ENCODE measurements at places on chromosomes 1 and 21. TPM values are rescaled to one million over a fixed set of nuclear protein-coding genes. Genes with fewer than 3 reads are reported as not detected.

- peak; percentile 95 for DNase-seq
Observed at GRCh38 chr1:63522891-63523728, at the start of the genes EFCAB7 and ITGB3BP. Gene EFCAB7, plus strand, starts transcription at chr1:63523525. Its CDS starts 2,048 bp downstream, at chr1:63525573. Gene ITGB3BP, minus strand, starts transcription at chr1:63523225. Its CDS starts 92 bp downstream, at chr1:63523133.

CRYAA gene
- not detected for total RNA-seq

GRCh38 chr1:27603681-27604578 is at the start of gene AHDC1:
Gene AHDC1, minus strand, starts transcription at chr1:27604144. Its CDS starts 52,029 bp downstream, at chr1:27552115.
- DNase-seq, result peak; percentile 92

DNA sequence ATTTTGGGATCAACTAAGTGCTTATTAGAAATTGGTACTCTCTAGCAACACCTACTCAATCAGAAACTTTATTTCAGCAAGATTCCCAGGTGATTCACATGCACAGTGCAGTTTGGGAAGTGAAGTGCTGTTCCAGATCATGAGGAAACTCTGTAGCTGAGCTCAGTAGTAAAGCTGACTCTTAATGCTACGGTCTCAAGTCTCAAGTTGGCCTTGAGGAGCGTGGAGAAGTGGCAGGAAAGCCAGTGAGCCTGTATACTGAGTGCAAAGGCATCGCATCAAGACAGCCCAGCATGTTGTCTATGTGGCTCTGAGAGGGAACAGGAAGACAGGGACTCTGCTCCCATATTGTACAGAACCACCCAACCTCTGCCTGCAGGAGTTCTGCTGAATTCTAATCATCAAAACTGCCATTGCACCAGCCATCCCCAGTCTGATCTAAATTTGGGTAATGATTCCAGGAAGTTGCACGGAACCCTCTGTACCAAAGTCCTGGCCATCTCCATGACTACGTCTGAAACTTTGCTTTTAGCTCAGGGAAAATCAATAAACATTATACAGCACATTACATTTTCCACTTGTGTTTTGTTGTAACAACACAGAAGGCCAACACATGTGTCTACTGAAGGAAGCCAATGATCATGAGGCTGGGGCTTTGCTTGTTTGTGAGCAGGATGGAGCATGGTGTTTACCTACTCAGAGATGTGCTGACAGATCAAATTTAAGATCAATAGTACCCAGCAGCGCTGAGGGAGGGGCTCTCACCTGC is 105.1 kb upstream of the TLR5 start:
- DNase-seq, result no peak

DNA sequence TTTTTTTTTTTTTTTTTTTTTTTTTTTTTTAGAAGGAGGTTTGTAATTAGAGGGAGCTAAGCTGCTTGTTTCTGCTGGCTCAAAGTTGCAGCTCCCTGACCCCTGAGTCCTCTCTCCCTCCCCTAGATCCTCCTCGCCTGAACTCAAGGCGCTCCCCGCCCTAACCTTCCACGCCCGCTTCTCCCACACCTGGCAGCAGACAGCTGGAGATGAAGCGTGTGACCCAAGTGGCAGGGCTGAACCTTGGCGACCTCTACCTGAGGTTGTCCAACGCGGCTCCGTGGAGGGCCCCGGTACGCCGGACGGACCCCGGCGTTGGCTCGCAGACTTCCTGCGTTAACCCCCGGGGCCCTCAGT is 795 bp downstream of the NGF start:
- DNase-seq, result no peak

- DNase-seq, result no peak
Observed at GRCh38 chr1:219820551-219820950, 107.8 kb downstream of the SLC30A10 start.

GRCh38 chr1:9321480-9321849 is 28.8 kb downstream of the SPSB1 start:
- no peak for DNase-seq

ZNF648 gene
- not detected for total RNA-seq

DNA sequence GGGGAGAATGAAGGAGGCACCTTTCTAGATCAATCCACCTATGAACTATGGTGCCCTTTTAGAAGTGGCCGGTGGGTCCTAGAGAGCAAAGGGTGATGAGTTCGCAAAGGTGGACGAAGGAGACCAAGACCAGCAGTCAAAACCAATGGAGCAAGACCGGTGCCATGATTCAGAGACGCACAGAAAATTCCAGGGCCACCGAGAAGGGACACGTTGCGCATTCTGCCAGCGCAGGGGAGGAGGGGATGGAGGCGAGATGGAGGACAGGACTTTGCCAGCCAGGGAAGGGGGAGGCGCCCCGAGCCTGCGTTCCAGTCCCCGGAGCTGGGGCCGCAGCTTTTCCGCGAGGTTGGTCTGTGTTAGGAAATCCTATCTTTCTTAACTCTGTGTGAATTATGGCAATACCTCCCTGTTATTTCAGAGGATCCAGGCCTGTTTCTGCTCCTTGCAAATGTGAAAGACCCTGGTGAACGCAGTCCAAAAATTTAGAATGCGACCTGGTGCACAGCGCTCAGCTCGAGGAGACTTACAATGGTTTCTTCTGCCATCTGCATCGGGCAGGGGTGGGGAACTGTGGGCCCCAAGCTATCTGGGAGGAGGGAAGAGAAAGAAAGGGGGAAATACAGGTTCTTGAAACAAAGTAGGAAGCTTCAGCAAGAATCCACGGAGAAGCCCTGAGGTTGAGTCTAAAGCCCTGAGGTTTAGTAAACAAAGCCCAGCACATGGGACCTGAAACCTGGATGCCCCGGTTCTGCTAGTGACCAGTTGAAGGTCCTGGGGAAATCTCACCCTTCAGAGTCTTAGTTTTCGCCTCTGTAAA is 129.4 kb downstream of the MRPS6 start:
- DNase-seq, result no peak

NBPF10 gene
- 1.1 TPM for total RNA-seq

GRCh38 chr1:66774438-66774837 is 22.2 kb downstream of the DYNLT5 start:
- peak; percentile 30 for DNase-seq

- no peak for DNase-seq
Observed at GRCh38 chr1:54883349-54884102, 3.5 kb downstream of the DHCR24 start.

PGLYRP3 gene
- not detected for total RNA-seq

CACNA1S gene
- total RNA-seq, result 57.2 TPM

ZNF697 gene
- 2.7 TPM for total RNA-seq

- DNase-seq, result no peak
Observed at GRCh38 chr1:12167493-12168429, 970 bp downstream of the TNFRSF1B start.

DNA sequence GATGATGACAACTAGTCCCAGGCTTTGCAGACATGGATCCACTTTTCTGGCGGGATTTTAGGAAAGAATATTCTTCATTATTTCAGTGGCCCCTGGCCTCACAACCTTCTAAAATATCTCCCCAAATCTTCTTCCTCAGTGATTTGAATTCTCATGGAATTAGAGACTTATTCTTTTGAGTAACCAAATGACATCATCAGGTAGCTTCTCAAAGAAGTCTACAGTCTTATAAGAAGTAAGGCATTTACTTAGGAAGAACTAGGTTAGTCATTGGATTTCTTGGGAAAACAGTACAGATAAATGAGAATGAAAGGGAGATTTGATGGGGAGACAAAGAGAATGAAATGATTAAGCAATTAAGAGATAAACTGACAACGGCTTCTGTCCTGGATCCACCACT is 201.1 kb upstream of the PROX1 start:
- no peak for DNase-seq

GRCh38 chr1:160488347-160489058 is 34.6 kb downstream of the SLAMF6 start:
- DNase-seq, result no peak

DNA sequence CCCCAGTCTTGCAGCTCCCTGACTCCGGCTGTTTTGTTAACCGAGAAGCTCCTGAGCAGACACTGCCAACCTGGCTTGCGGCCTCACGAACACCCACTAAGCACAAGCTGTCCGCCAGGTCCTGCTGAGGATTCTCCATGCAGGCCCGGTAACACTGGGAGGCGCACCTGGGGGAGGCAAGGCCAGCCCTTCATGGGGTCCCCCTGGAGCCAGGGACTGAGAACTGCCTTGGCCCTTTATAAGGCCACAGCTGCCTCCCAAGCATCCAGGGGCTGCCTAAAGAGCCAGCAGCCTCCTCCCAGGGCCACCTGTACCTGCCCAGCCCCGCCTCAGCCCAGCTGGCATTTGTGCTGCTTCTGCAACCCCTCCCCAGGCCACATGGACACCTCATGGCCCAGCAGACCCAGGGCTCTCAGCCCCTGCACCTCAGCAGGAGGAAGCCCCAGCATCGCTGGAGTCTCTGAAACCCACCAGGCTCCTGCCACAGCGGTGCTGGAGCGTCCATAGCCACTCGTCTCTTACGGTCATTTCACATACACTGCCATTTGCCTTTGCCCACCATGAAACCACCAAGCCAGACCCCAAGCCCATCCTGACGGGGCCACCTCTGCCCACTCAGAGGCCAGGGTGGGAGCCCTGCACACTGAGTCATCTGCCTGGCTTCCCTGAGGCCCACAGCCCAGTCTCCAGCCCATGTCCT is 82.5 kb downstream of the NPHP4 start:
- DNase-seq, result no peak

SMYD3 gene
- total RNA-seq, result 15.9 TPM

DNA sequence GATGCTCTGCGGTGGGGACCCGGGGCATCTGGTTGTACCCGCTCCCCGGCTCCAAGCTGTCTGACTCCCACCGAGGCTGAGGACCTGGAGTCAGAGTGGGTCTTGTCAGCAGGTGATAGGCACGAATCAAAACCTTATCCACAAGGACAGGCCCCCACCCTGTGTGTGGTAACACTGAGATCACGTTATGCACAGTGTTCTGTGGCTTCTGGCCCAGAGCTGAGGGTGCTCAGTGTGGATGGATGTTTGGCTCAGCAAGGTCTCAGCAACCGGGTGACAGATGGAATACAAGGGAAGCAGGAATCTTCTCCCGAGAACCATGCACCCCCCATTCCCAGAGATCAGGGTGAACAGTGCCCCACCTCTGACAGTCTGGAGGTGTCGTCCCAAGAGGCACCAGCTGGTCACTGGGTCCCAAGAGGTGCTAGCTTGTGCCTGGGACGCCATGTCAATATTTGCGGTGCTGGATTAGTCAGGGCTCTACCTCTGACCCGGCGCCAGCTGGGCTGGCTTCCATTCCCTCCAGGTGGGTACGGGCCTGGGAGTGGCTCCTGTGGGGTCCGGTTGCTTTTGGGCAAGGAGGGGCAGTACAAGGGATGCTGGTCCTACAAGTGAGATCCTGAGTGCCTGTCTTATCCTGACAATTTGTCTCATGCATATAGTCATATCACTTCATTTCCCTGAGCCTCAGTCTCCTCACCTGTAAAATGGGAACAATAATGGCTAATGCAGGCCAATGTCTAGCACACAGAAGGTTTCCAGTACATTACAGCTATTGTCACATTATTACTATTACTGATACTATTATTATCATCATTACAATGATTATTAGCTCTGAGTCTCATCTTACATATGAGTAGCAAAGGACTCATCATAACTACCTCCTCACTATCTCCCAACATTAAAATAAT is 957 bp downstream of the CAPN9 start:
- no peak for DNase-seq

GRCh38 chr21:34553151-34553952 is 41.3 kb upstream of the KCNE1 start:
- peak; percentile 22 for DNase-seq
